Forelimb muscle (tissue), 1 donor: ENCODE measurements at places on chromosomes 13 and 19. TPM values are rescaled to one million over a fixed set of nuclear protein-coding genes. Genes with fewer than 3 reads are reported as not detected.

The KLK15 gene
- not detected for polyA plus RNA-seq

The CEACAM1 gene
- 2.6 TPM for polyA plus RNA-seq

The ESD gene
- polyA plus RNA-seq = 149 TPM

The KLK8 gene
- polyA plus RNA-seq = not detected

The PCP2 gene
- not detected for polyA plus RNA-seq

The CYP4F12 gene
- polyA plus RNA-seq = 0.62 TPM

GRCh38 chr19:45469945-45470761, 2.4 kb downstream of the FOSB start:
- no peak for DNase-seq

GRCh38 chr19:18450021-18450930, 12.3 kb upstream of the ISYNA1 start:
- DNase-seq = no peak

GRCh38 chr13:32881777-32882145, 134.5 kb upstream of the KL start:
- no peak for DNase-seq

The ENOX1 gene
- 8.2 TPM for polyA plus RNA-seq

- DNase-seq = peak; percentile 39
Observed at GRCh38 chr13:80866921-80867320, 526.0 kb upstream of the SPRY2 start.

DNA sequence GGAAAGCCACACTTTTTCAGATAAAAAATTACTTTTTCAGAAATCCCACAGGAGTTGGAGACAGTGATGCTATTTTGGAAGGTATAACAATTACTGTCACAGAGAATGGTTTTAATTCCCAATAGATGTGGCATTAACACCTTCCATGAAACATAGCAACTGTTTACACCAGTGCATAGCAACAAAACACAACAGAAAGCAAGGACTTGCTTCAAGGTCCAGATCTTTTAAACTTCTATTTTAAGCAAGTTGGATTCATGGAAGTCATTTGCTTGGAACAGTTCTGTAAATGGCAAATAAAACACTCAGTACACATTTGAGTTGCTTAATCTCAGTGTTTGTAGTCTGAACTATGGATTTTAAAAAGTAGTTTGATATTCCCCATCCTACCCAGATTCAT, 385.9 kb upstream of the SPRY2 start:
- DNase-seq = peak; percentile 17

DNA sequence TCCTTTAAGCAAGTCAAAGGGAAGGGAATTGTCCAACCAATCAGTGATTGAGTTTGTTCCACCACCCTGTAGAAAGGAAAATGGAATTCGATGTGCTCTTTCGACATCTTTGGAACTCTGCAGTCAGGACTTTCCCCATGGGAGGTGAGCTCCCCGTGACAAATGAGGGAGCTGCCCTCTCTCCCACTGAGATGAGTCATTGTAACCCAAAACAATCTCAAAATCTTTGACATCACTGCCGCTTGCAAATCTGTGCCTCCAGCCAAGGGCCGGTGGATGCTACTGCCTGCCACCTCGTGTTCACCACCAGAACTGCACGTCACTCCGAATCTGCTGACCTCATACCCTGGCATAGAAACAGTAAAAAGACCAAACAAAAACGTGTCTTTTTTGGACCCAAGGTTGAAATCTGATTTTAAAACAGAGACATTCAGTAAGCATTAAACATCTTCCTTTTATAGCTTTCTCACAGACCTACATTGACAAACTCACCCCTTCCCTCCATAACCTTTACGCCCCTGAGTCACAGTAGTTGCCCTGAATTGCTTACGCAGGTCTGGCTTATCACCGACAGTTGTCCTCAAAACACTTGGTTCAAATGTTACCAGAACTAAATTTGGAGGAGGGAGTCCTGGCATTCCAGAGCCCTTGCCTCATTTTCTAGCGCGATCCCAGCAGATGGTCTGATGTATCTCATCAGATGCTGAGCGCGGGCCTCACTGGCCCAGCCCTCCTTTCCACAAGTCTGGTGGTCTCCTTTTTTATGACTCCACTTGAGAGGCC, 105.2 kb downstream of the COL4A2 start:
- peak; percentile 91 for DNase-seq

DNA sequence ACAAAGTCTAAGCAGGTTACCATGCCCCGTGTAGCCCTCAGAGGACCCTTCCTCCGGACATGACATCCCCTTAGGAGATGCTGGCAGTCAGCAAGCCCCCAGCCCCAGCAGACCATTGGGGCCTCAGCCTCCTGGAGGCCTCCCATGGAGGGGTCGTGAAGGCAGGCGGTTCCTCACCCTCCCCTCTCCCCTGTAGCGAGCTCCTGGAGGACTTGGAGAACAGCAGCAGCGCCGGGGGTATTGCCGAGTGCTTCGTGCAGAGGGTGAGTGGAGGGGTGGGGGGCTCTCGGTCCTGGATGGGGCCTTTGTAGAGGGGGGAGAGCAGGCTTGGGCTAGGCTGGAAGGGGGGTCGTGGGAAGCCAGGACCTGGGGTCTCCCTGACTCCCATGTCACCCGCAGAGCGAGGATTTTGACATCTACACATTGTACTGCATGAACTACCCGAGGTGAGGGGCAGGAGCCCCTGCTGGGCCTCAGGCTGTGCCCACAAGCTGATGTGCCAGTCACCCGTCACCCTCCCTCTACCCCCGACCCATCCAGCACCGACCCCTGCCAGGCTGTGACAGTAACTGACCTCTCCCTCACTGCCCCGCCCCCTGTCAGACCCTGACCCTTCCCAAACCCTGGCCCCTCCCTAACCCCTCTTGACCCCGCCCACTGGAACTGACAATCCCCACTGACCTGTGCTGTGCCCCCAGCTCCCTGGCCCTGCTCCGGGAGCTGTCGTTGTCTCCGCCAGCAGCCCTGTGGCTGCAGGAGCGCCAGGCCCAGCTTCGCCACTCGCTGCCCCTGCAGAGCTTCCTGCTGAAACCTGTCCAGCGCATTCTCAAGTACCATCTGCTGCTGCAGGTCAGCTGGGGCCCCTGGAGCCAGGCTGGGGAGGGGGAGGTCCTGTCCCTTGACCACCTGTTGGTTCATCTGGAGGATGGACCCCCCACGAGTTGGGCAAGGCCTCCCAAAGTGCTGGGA, 4.0 kb downstream of the PLEKHG2 start:
- no peak for DNase-seq

- DNase-seq = no peak
Observed at GRCh38 chr13:46088821-46089562, 15.8 kb downstream of the CPB2 start.

- no peak for DNase-seq
Observed at GRCh38 chr19:18764591-18765051, 26.5 kb downstream of the COMP start.

The PLIN4 gene
- 12.8 TPM for polyA plus RNA-seq

DNA sequence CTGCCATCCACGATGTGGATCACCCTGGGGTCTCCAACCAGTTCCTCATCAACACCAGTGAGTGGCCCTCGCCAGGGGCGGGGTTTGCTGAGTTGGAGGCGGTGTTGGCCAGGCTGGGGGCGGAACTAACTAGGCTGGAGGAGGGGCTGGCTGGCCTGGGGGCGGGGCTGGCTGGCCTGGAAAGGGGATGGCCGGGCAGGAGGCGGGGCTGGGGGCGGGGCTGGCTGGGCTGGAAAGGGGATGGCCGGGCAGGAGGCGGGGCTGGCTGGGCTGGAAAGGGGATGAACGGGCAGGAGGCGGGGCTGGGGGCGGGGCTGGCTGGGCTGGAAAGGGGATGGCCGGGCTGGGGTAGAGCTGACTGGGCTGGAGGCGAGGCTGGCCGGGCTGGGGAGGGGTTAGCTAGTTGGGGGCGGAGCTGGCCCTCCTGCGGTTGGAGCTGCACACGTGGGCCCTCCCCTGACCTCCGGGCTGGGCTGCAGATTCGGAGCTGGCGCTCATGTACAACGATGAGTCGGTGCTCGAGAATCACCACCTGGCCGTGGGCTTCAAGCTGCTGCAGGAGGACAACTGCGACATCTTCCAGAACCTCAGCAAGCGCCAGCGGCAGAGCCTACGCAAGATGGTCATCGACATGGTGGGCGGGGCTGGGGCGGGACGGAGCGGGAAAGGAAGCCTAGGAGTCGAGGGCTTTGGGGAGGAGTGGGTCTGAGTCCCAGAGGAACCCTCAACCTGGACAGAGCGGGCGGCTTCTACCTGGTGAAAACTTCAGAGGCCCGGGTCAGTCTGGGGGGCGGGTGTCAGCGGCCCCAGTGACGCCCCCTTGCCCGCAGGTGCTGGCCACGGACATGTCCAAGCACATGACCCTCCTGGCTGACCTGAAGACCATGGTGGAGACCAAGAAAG, 41.0 kb downstream of the PDE4A start:
- no peak for DNase-seq

The ZNF841 gene
- polyA plus RNA-seq = 11.0 TPM

DNA sequence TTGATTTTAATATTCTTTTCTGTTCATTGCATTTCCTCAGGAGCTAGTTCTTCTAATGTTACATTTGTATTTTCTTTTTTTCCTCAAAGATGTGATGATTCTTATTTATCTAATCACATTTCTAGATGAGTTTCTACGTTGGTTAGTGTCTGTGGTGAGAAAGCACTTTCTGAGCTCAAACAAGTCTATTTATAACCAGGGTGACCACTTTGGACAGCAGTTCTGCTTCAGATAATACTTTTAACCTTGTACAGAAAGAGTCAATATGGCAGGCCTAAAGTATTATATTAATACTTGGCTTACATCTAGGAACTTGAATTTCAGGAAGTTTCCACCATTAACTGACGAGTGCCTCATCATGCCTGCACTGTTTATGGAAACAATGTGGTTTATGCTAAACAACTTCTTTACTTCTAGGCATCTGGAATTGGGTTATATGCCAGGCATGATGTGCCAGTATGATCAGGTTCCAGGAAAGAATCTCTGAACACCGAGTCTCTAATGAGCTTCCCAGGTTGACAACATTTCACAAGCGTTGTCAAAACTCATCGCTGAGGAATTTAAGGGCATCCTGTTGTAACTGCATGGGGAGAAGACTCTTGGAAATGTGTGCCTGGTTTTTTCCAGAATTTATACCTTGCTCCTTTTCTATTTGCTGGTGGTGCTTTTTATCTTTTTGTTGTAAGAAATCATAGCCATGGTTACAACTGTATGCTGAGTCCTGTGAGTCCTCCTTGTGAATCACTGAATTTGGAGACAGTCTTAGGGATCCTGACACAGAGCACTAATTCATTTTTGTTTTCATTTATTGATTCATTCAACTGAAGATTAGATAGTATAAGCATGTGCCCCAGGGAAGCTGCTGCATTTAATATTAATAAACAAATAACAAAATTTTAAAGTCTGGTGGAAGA, 344.4 kb upstream of the PCDH9 start:
- DNase-seq = no peak

DNA sequence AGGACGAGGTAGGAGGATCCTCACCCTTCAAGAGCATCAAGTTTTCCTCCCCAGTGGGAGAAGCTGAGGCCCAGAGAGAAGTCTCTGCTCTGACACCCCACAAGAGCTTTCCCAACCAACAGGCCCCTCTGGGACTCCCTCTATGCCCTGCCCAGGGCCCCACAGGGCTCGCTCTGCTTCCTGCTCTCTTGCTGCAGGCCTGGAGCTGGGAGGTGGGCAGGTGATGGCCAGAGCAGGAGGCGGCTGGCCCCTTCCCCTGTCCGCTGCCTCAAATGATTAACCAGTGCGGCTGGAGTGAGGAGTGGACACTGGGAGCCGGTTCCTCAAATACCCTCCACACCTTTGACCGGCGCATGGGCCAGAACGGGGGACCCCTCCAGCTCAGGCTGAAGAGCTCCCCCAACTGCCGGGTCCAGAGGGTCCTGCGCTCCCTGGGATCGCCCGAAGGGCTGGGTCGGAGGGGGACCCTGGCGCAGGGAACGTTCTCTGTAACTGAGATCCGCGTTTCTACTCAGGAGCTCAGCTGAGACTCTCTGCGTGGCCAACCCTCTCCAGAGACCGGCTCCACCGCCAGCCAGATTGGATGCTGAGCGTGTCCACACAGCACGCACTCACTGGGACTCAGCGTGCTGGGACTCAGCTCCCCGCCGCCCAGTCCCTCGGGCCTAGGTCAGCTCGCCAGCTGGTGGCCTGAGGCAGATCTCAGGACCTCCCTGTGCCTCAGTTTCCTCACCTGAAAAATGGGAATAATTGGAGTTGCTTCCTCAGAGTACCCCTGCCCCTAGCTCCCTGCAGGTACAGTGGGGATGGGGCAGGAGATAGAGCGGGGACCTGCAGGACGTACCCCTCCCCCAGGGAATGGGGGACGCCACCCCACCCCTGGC, 6.7 kb upstream of the ONECUT3 start:
- DNase-seq = no peak

DNA sequence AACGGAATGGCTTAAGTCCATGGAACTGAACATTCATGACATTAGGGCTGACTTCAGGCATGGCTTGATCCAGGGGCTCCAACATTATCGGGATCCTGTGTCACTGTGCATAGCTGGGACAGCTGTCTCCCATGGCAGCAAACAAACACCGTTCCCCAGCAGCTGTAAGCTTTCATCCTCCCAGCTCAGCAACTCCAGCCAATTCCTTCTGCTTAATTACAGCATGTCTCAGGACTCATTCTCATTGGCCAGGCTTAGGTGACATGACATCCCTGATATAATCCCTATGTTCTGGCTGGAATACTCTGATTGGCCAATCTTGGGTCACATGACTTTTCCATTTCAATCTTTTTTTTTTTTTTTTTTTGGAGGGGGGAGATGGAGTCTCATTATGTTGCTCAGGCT, 10.9 kb upstream of the TLE5 start:
- DNase-seq = peak; percentile 32

The PRODH2 gene
- not detected for polyA plus RNA-seq

DNA sequence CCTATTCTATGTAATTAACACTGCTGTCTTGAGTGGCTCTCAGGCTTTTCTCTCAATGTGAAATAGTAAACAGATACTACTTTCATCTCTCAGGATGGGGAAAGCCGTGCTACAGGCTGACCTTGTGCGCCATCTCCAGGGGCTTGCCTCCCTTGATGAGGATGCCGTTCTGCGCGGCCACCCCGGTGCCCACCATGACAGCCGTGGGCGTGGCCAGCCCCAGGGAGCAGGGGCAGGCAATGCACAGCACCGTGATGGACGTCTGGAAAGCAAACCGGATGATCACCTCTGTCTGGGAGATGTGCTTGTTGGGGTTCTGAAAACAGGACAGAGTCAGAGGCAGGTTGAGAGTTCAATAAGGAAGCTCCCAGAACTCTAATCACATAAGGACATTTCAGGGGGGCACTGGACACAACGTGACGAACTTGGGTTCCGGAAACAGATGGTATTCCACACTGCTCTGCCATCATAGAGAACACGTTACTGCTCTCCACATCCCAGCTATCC, 65.0 kb downstream of the ATP7B start:
- no peak for DNase-seq
